ENCODE measurements at places on chromosomes 16 and 17.

DNA sequence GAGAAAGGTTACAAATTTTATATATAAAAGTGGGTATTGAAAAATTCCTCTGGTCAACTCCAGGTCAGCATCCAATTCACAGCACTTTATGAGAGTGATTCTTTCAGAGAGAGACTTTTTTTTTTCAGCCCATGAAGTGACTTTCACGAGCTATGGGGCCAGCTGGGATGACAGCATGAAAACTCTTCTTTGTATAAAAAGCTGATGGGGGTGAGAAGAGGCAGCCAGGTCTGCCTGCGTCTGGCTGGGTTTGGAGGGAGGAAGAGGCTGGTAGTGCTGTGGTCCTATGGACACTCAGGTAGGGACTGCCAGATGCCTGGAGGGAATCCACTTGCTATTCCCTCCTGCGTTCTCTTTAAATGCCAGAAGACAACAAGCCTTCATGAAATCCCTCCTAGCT, 250.6 kb downstream of the UTP18 start:
- no peak for DNase-seq

GRCh38 chr16:31036691-31037090, 3.3 kb downstream of the STX4 start:
- no peak for DNase-seq

DNA sequence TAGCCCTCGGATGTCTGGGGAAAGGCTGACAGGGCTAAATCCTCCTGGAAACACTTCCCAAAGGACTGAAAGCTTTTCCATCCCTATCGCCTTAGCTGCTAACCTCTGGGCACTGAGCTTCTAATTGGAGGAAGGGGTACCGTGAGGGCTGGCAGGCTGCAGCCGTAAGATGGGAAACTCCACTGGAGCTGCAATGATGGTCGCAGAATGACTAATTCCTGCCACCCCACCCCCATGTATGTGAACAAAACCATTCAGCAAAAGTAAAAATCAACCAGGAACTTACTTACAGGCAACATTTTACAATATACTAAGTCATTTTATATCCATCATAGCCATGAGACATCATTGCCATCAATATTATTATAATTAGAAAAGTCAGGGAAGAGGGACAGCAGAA, 133.3 kb downstream of the ABCC12 start:
- no peak for DNase-seq

DNA sequence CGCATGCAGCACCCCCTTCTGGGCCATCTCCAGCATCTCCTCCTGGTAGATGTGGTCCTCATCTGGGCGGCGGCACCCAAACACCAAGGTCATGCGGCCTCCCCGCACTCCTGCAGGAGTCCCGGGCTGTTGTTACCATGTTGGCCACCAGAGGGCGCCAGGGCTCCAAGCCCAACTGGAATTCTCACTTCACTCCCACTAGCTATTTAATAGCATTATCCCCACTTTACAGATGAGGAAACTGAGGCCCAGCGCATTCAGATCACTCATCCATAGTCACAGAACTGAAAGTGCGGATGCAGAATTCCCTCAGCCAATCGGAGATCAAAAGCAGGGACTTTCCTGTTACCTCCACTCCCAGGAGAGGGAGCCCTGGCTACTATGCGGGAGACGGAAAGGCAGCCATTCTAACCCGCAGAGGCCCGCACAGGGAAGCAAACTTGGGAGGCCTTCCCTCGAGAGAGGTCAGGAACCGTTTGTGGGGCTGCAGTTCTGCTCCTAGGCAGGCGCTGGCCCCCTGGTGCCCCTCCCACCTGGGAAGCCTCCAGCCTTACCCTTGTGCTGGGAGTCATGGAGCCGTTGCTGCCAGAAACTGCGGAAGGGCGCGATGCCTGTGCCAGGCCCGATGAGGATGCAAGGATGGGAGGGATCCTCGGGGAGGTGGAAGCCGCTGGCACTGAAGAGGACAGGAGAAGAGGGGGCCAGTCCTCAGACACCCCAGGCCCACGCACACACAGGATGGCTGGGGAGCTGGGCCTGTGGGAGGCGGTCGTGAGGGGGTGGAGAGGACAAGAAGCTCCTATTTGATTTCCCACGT, 40.1 kb downstream of the NOS2 start:
- DNase-seq: no peak

GRCh38 chr17:57415751-57416207, 159.5 kb downstream of the MSI2 start:
- no peak for DNase-seq

GRCh38 chr17:15963670-15964110, 18.8 kb downstream of the ADORA2B start:
- no peak for DNase-seq

DNA sequence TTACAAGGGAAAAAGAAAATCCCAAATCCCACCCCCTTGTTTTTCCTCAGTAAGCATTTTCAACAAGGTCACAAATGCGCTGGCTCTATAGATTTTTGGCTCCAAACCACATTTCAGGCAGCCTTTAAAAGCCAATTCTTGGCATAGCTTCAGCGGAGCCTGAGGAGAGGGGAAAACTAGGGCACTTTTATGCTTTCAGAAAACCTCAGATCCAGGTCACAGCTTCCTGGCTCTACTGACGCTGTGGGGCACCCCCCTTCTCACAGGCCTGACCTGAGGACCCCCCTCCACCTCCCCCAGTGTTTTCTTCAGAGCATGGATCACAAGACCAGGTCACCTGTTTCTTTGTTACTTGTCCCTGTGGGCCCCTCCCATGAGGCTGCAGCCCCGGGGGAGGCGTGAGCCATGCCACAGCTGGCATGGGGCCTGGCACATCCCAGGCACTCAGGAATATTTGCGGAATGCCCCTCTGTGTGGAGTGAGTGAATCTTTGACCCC, 30.1 kb upstream of the MTSS2 start:
- peak; percentile 29 for DNase-seq

GRCh38 chr16:57592591-57593003, 35.8 kb upstream of the ADGRG1 start:
- no peak for DNase-seq

GRCh38 chr16:3952737-3953131, 72.2 kb upstream of the CREBBP start:
- DNase-seq: no peak

GRCh38 chr17:34562387-34562786, 17.0 kb upstream of the TMEM132E start:
- DNase-seq: no peak

DNA sequence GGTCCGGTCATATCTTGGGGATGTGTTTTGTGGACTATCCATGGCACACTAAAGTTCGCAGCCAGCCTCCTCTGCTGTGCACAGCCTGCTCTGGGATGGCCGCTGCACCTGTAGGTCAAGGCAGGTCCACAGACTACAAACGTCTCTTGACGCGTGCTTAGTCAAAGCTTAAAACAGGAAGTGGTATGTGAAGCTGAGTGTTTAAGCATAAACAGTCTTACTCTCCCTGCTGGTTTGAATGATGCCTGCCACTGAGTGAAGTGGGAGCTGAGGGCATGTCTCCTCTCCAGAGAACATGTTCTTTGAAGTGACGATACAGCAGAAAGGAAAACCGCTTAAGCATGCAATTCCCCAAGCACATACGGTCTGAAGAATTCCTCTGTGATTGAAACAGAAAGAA, 365.6 kb downstream of the SLC39A11 start:
- no peak for DNase-seq

DNA sequence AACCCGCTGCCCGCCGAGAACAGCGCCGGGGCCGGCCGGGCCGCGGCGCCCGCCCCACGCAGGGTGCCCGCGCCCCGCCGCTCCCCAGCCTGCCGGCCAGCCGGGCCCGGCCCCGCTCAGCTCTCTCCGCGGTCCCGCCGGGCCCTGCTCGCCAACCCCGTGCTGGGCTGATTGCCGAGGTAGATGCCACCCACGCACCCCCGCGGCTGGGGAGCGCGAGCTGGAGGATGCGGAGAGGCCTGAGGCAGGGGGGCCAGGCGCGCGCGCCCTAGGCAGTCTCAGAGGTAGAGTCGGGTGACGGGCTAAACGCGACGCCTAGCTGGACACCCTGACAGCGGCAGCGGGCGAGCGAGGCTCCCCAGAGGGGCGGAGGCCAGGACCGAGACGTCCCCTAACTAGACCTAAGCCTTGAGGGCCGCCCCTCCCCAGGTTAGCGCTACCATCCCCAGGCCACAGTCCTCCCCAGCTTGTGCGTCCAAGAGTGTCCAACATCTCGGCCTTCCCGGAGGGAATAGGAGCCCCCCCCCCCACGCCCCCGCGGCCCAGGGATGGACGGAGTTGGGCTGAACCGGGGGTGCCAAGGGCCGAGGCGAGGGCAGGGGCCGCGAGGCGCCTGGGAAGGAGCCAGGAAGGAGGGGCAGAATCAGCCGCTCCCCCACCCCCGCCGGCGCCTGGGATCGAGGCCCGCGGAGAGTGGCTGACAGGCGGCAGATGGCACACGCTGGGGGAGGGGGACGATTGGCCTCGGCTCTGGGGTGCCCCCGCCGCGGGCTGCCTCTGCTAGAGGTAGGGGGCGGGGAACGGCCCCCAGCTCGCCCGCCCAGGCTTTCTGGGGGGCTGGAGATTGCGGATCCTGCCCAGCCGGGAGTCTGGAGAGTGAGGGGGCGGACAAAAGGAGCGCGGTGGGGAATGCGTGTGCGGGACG, 2.5 kb upstream of the ZNF423 start:
- DNase-seq: no peak

DNA sequence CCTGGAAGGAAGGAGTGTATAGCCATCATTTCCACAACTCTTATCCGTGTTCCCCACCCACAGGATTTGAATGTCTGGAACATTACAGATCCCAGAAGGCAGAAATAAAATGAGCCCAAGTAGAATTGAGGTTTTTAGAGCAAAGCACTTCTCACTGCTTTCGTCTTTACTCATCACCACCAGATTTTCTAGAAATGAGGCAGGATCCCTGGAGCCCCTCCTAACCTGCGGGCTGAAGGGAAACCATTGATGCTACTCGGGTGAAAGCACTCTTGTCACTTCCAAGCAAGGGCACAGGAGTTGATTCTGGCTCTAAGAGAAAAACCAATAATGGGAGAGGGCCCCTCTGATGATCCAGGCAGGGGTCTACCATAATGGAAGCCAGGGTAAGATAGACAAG, 2.8 kb upstream of the ALDOC start:
- DNase-seq: no peak

DNA sequence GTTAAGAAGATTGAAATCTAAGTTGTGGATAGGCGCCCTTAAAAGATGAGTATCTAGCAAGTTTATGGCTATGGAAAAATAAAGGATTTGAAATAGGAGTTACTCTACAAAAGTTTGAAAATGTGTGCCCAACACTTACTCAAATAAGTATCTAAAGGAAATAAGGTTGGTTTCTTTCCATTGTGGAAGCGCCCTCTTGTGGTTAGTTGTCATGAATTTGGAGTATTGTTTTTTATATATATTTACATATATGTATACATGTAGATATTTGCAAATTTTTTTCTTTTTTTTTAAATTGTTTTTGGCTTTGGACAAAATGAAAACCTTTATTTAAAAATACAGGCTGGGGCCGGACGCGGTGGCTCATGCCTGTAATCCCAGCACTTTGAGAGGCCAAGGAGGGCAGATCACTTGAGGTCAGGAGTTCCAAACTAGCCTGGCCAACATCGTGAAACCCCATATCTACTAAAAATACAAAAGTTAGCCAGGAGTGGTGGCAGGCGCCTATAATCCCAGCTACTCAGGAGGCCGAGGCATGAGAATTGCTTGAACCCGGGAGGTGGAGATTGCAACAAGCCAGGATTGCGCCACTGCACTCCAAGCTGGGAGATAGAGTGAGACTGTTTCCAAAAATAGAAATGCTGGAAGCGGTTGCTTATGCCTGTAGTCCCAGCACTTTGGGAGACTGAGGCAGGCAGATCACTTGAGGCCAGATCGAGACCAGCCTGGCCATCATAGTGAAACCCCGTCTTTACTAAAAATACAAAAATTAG, 24.0 kb upstream of the VPS4A start:
- peak; percentile 60 for DNase-seq

DNA sequence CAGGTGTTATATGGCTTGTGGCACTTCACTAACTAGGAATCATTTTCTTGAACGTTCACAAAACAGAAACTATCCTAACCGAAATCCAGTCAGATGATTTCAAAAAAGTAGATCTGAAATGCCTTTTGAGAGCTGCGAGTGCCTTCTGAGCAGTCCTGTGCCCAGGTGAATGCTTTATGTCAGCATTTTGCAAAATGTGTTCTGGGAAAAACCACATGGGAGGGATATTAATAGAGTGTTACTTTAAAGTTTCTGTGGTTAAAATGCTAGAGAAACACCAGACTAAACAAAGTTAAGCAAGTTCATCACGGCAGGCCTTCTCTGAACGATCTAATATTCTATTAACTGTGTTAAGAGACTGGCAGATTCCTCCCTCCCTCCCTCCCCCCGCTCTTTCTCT, 15.8 kb upstream of the RGS9 start:
- DNase-seq: no peak

GRCh38 chr16:3065069-3065741, at the start of gene IL32:
TSS of gene IL32 (plus strand) at chr16:3065640. CDS start at chr16:3065812, 172 bp downstream.
- DNase-seq: no peak

- no peak for DNase-seq
Measured at GRCh38 chr17:68840073-68840472, 115.1 kb downstream of the ABCA8 start.

- no peak for DNase-seq
Measured at GRCh38 chr17:38419508-38419981, 8.7 kb upstream of the ARHGAP23 start.

GRCh38 chr16:263182-263774, 12.5 kb downstream of the RGS11 start:
- DNase-seq: no peak

DNA sequence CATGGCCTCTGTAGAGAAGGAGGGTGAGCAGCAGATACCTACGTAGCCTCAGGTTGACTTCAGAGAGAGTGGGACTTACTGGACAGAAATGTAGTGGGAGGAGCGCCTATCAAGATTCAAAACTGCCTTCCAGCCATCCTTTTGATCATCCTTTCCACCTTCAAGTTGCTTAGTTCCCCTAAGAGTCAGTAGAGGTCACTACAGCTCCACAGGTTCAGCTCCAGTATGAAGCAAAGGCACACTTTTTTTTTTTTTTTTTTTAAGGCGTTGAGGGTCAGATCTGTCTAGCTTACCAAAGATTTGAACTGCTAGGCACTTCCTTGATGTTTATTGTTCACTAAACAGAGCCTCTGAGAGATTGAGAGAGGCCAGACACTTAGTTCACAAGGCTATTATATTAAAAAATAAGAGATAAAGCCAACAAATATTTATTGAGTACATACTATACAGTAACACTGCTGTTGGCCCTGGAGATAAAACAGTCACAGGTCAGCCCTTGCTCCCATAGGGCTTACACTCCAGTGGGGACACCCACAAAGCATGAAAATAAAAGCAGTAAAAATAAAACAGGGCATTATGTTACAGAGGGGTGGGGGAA, 3.1 kb downstream of the RNF227 start:
- no peak for DNase-seq

DNA sequence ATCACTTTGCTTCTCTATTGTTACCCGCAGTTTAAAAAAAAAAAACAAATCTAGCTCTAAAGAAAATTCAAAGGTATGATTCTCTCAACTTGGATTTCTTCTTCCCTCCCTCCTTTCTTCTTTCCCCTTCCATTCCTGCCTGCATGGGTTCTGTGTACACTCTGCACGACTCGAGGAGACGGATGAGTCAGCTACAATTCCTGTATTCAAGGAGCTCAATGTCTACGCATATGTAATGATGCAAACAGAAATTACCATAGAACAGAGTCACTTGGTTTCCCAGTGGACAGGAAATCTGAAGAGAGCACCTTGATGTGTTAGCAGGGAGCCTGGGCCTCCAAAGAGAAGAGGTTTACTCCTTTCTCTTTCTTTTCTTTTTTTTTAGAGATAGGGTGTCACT, 92.3 kb downstream of the VPS53 start:
- DNase-seq: no peak

- DNase-seq: no peak
Measured at GRCh38 chr17:32523017-32523680, 36.4 kb downstream of the CDK5R1 start.
